Stimulated activated CD8-positive, alpha-beta memory T cell treated with anti-CD3 and anti-CD28 coated beads, Interleukin-4, amount 100 ng/mL, for 1 hour (primary cell): ENCODE measurements at places on chromosomes 12 and 14.

DNA sequence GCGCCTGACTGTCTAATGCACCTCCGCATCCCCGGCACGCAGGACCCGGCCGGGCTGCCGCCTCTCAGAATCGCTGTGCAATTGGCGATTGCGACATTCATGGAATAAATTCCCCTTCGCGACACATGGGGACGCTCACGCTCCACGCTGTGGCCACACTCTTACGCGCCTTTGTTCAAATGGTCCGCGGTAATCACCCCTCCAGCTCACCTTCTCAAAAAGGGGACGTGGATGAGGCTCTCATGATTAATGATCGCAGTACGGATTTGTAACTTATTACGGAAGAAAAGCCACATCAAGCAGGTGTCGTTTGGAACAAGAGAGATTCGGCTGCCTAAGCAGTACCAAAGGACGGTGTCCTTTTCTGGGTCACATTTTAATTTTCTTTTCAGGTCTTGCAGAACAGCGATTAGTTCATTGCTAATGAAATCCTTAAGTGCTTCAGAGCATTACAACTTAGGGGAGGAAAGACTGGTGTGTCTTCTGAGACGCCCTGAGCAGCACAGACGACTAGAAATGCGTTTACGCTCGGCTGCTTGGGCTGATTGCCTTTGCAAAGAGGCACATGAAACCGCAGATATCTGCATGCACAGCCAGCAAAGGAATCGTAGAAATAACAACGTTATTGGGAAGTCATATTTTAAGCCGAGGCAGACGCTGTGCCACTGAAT is 37.3 kb upstream of the ADGRD1 start:
- DNase-seq = no peak

GRCh38 chr12:50557421-50557820 is 52.6 kb downstream of the DIP2B start:
- DNase-seq = no peak

DNA sequence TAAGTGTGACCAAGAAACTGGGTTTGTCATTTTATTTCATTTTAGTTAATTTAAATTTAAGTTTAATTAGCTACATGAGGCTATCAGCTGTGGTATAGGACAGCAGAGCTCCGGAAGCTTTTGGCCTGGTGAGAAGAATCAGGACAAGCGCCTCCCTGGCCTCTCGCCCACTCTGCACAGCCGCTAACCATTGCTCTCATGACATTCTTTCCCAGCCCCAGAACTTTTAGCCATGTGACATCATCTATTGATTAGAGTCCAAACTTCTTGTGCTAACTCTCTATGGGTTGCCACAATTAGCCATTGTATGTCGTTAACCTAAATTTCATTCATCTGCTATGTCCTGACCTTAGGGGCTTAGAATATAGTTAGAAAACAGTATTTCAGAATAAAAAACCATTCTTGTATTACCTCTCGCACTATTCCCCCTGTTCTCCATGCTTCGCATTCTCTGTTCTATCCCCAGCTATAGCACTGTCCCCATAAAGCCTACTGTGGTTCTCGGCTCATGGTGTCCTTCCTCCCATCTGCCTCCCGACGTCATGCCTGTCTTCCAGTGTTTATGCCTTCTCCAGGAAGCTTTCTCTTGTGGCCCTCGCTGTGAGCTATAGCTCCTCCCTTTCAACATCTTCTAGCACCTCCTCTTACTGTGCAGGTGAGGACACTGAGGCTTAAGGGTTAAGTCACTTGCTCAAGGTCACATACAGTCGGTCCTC is 23.5 kb downstream of the SSH1 start:
- DNase-seq = no peak

- DNase-seq = no peak
These were observed 22.7 kb downstream of the LRTM2 start for GRCh38 chr12:1842905-1843640.

DNA sequence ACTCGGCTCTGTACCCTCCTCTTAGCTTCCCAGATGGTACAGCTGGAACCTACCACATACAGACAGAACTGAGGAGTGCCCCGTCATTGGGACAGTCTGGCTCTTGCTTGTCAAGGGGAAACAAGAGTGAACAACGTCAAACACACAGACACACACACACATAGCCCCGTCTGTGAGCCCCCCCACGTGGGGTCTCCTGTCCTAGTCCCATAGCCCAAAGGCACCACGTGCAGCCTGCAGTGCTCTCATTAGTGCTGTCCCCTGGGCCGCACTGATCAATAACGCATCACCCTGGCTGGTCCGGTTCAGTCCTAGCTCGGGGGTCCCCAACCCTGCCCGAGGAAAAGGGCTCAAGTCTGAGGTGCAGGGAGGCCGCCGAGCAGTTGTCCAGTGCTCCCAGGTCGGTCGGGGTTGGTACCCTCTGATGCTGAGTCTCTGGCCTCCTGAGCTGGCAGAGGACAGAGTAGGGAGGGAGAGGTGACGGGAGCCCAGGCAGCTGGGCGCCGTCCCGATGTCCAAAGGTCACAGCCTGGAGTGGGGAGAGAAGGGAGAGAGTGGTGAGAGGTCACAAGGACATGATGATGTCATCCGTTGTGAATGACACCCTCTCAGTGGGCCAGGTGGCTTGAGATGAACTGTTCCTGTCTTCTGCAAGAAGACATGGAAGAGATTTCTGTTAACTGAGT is 105.4 kb upstream of the NOS1 start:
- no peak for DNase-seq

GRCh38 chr14:100782516-100783320 is 43.2 kb upstream of the MEG3 start:
- DNase-seq = no peak

DNA sequence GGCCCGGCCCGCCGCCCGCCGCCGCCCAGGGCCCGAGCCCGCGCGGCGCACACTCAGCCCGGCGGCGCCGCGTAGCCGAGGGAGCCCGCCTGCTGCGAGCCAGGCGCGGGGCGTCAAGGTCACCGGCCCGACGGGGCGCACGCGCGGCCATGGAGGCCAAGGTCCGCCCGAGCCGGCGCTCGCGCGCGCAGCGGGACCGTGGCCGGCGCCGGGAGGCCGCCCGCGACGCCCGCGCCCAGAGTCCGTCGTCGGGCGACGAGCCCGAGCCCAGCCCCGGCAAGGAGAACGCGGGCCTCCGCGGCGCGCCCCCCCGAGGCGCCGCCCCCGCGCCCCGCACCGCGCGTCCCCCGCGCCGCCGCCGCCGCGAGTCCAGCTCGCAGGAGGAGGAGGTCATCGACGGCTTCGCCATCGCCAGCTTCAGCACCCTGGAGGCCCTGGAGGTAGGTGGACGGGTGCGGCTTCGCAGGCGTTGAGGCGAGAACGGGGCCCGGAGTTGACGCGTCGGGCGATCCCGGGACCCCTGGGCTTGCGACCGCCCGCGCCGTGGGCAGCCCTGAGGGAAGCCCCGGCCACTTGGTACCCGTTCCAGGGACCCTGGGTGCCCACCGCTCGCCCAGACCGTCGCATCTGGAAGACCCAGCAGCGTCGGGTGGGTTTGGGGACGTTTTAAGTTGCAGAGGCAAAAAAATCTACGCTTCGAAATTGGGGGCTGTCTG is 629 bp downstream of the FBRSL1 start:
- DNase-seq = no peak
